NCI-H1417 (cell line): ENCODE measurements at places on chromosomes 5 and 9.
A peak's percentile ranks its signal among the peaks of the same experiment; 100 is the strongest.

DNA sequence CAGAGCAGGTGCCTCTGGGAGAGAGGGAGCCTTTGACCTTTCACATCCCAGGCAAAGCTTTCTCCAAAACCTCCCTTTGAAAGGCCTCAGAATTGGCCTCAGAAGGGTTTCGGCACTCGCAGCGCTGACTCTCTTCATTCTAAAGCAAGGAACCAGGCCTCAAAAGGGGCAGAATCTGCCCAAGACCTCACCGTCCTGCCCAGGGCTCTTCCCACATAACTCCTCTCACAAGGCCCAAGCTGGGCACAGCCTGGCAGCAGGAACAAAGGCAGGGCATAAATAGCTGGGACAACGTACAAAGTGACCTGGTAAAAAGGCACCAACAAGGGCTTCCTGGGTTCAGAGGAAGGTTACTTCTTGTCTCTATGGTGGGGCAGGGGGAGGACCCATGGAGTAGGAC is 166.3 kb upstream of the FSTL4 start:
- DNase-seq, result no peak

GRCh38 chr9:105963343-105964099 is 269.2 kb downstream of the TMEM38B start:
- no peak for DNase-seq

DNA sequence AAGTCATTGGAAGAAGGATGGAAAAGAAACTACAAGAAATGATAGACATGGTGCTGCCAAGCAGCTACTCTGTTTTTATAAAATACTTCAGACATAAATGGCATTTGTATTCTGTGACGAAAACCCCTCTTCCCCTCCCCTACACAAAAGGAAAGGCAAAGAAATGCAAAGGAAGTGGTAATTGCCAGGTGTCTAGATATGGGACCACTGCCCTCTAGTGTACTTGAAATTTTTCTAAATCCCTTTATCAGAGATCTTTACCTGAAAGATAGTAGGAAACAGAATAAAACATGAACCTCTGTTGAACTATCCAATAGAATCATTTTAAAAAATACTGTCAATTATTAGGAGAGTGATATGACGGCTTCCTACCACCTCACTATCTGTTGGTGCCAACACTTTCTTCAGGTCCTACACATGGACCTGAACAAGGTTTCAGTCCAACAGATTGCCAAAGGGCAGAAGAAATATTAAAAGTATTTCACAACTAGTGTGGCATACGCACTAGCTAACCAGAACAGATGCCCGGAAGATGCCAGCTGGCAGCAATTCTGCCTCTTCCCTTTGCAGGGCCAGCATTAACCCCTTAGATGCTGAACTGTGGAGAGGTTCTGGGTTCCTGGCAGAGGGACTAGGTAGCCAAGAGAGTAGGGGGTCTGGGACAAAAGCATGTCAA is 104.1 kb downstream of the TSSK1B start:
- peak; percentile 6 for DNase-seq

- no peak for DNase-seq
Observed at GRCh38 chr5:111197523-111197922, 26.7 kb upstream of the CAMK4 start.

- DNase-seq, result no peak
Observed at GRCh38 chr5:61534481-61535267, 202.6 kb downstream of the ZSWIM6 start.

GRCh38 chr9:30630459-30630858 is 1754.0 kb upstream of the ACO1 start:
- DNase-seq, result no peak

GRCh38 chr5:150241298-150242160 is 48.0 kb downstream of the CAMK2A start:
- DNase-seq, result no peak

DNA sequence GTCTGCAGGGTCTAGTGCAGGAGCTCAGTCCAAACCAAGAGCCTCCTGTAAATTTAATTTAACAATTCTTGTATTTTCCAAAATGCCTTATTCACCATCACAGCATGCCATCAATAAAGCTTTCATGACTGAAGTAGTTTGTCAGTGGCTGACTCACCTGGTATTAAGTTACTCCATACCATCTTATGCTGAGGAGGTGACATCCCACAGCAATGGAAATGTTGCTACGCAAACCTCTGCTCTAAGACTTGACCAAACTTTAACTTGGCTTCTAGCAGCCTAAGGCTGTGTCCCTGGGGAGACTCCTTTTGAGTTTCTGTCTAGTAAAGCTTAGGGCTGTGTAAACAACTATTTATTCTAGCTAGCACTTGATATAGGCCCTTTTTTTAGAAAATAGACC is 1231.3 kb upstream of the CDH18 start:
- DNase-seq, result no peak

DNA sequence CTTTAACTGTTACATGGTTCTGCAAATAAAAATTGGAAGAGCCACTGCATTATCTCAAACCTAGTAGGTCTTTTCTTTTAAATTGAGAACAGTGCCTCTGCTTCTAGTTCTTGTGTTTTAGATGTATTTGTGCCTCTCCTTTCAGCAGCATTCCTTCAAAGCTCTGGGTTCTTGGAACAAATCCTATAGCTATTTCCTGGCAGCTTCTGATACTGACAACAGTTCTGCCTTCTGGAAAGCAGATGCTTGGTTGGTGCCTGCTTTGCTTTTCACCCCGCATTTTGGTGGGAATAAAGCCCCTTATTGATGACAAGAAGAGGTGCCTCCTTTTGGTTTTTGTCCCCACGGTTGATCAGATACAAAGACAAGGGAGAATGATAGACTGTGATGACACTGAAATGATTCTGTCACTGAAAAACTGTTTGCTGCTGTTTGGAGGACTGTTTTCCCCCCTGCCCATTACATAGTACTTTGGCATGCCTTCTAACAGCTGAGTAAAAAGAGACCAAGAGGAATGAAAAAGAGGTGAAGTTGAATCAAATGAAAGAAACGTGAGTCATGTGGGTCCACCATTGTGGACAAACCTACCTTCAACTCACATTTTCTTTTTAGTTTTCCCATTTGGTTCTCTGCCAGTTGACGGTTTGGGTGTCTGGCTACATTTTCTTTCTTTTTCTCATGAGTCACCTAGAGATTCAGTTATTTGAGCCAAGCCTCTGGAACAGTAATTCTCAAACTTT is 5.6 kb downstream of the PTCD2 start:
- no peak for DNase-seq

DNA sequence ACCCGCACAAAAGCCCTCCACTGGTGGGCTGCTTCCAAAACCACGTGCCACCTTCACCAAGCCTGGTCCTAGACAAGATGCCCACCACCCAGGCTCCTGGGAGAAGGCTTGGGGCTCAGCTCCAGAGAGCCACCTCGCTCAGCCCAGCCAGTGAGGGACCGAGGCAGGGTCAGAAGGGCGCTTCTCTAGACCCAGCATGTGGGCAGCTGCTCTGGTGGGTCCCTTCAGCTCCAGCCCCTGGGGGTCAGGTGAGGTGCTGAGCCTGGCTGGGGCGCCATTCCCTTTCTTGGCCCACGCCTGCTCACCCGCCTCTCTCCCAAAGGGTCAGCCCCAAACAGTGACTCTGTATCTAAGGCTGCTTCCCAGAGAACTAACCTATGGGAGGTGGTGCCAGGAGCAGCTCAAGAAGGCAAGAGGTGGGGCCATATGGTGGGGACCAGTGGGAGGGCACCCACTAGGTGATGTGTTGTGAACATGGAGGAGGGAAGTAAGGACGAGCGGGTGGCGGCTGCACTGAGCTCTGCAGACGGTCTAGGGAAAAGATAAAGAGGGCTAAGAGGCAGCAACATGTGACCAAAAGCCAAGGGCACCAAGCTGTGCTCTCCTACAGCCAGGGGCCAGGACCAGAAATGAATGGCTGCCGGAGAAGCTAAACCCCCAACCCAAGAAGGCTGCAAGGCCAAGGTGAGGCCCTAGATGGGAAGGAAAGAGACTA is 79.3 kb downstream of the CAMSAP1 start:
- DNase-seq, result no peak

GRCh38 chr9:5389109-5389732 is 48.5 kb downstream of the PLGRKT start:
- DNase-seq, result no peak

- DNase-seq, result no peak
Observed at GRCh38 chr9:125227761-125228160, 13.4 kb downstream of the HSPA5 start.

DNA sequence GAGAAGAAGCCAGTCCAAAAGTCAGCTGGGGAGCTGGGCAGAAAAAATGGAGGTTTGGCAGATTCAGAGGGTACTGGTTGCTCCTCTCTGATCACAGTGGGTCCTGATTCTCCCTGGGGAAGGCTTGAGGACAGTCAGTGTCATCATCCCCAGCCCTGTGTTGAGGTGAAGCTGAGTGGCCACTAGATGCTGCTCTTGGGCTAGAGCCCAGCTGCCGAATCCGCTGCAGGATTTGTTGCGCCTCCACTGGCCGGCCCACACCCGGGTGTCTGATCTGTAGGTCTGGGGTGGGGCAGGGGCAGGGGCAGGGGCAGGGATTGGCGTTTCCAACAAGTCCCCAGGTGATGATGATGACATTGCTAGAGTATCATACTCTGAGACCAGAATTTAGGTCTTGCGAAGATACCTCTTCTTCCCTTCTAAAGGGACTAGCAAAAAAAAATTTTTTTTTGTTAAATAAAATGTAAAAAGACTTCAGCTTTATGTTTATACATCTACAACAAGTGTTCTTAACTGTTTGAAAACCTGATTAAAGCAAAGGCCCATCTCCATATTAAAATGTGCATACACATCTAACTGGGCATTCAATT is 106.8 kb downstream of the PDE6A start:
- peak; percentile 33 for DNase-seq

- no peak for DNase-seq
Observed at GRCh38 chr5:93053825-93054224, 527.2 kb downstream of the NR2F1-AS1 start.

DNA sequence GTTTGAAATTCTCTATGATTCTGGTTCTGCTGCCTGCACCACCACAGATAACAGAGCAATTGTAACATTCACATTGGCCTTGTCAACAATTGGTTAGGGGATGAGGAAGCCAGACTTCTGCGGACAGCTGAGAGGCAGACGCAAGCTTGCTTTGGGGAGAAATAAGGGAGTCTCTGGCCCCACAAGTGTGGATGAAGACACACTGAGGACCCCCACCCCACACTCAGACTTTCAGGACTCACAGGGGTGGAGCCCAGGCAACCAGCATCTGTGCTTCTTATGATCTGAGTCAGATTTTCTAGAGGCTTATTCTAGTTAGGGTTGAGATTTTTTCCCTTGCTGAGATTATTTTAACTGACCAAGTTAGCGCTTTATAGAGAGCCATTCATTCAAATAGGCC is 140.3 kb upstream of the IRX2 start:
- no peak for DNase-seq

DNA sequence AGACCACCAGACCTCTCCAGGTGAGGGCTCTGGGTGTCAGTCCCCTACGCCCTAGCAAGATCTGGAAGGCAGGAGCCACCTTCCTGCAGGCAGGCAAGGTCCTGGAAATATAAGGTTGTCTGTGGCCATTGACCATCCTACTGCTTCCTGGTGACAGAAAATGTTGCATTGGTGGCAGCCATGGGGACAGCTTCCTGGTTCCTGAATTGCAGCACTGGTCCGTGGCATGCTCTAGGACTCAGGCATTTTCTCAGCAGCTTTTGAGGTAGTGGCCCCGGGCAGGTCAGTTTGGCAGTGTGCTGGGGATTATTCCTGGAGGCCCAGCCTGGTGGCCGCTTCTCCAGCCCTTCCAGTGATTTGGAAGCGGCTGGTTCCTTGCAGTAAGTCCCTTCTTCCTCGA is 36.6 kb upstream of the KCNMB1 start:
- DNase-seq, result no peak

DNA sequence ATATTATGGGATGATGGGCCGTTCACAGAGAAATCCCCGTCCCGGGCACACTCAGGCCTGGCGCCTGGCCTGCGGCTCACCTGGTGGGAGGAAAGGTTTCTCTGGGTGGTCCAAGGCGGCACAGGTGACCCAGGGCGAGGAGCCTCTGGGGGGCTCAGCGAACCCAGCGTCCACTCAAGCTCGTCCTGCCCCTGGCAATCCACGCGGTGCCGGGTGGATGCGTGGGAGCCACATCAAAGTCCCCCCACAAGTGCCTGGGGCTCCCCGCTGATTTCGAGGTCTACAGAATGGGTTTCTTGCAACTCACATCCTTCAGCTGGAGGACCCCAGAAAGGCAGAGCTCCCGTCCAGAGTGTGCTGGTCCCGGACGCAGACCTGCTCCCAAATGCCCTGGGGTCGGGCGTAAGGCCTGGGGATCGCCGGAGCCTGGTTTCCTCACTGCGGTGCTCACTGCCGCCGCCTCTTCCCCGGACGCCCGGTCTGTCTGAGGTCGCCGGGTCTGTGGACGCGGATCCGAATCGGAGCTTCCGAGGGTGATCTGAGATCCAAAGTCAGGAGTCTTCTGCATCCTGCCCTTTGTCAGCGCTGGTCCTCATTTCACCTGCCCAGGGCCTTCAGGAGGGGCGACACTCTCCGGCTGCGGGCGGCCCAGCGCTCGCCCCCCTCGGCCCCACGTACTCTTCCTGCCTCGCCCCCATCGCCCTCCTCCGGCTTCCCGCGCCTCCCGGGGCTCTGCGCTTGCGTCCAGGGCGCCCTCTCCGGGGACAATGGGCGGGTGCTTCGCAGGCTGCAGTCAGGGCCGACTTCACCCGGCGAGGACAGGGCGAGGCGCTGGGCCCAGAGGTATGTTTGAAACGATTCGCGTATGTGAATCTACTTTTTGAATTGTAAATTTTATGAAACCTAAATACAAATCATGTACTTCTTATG is 20.0 kb upstream of the RUFY1 start:
- no peak for DNase-seq

DNA sequence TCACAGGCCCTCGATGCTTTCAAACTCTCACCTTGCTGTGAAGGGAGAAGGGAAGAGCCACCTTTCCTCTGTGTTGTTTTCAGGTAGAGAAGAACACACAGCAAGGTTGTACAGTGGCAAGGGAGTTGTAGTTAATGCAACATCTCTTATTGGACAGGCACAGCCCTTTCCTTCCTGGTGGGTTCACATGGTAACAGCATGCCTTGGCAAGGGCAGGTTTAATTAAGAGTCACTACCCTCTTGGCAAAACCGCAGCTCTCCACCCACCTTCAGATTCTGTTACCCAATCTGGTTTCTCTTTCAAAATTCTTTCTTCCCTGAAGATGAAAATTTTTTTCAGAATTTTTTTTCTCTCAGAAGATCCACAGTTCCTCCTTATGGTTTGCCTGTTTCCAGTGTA is 253.1 kb downstream of the TLR4 start:
- peak; percentile 78 for DNase-seq

DNA sequence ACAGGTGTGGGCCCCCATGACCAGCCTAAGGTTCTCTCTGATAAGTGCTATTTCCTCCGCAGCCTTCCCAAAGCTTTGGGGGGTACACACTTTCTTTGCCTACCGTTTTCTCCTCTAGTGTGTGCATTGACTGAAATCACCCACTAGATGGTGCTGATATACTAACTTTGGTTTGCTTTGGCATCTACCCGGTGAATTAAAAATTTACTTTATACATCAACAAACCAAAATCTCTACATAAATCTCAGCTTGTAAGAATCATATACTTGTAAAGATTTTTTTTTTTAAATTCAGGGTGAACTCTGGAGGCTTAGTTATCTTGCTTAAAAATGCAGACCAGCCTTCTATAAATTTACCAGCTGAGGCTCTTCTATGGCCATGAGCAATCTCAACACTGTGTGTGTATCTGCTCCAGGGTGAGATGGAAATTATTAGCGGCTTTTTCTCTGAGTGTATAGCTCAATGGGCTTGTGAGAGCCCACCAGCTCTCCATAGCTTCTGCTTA is 475.7 kb upstream of the TNC start:
- peak; percentile 8 for DNase-seq
